NCI-H1436 treated with DMSO at 0.1 percent for 48 hours (cell line): ENCODE measurements at places on chromosomes 6 and 20.

DNA sequence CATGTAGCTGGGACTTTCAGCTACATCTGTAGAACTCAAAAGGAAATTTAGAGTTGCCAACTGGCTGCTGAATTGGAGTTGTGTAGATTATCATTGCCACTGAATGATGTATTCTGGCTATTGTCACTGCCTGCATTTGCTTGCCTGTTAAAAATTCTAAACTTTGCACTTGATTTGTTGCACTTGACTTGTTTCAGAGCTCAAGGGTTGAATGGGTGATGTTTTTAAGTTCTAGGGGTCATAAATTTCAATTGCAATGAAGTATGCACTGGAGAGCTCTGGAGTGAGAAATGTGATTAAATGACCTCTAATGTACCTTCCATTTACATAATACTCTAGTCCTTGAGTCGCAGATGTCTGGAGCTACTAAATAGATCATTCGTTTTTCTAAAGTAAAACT lies 102.4 kb downstream of the TNFRSF21 start:
- no peak for DNase-seq

DNA sequence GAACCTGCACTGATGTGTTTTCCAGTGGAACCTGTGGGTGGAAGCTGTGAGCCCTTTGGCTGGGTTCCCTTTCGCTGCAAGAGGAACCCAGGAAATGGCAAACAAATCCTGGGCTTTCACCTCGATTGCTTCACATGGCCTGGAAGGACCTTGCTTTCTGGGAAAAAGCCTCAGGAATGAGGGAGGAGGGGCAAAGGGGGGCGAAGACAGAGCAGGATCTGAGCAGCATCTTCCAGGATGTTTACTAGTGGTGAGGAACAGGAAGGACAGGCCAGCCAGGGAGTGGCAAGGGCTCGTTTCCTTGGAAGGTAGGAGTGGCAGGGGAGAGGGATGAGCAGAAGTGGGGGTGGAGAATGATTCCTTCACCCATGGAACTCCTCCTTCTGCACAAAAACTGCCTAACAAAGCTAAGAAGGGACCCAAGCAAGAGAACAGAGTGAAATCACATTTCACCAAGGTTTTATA lies 5.9 kb downstream of the SLC2A10 start:
- DNase-seq: no peak

DNA sequence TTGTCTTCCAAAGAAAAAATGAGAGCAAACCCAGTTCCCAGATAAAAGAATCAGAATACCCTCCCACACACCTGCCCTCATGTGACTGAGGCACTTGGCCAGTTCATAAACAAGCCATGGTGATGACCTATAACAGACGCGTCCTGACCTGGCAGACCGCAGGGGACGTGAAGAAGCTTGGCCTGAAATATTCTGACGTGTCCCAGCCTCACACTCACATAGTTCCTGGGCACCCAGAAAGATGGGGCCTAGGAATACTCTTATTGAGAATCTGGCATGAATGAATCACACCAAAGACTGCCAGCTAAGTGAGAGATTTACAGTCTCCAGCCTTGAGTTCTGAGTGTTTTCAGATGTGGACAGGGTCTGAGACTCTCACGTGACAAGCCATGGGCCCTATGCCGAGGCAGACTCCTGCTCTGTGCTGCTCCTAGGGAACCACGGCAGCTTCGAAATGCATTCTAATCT lies 17.2 kb upstream of the MAP3K4 start:
- no peak for DNase-seq

GRCh38 chr20:57114290-57115005 lies 152.0 kb downstream of the BMP7 start:
- DNase-seq: no peak

- no peak for DNase-seq
Observed at GRCh38 chr6:91573826-91574416, 987.0 kb upstream of the MAP3K7 start.

DNA sequence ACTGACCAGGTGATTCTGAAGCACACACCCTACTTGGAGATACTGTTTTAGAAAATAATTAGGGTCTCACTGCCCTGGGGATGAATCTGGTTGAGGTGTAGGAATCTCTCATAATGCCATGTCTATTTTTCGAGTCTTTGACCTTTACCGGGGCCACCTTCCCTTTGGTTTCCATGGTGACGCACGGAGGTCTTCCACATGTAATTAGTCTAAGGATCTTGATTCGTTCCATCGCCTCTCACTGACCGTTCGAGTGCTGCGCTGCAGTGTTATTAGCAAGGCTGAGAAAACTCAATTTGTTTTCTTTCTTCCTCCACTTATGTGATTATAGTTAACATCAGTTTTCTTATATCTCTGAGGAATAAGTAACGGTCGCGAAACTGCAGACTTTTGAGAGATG lies 144.3 kb upstream of the SPACA1 start:
- DNase-seq: no peak

DNA sequence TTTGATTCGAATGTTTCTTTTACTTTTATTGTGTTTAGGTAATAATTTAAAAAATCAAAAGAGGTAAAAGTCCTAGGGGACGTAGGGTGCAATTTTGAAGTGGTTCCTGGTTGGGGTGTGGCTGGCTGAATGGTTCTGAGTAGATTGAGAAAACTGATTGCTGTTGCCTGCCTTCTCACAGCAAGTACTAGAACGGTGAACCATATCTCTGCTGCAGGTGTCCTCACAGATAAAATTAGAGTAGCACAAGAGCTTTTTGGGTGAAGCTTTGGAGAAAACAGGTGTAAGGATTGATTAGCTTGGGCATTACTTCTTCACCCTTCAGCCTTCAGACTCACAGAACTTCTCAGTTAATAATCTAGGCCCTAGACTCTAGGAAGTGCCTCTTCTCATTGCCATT lies 19.8 kb upstream of the GJA10 start:
- no peak for DNase-seq

DNA sequence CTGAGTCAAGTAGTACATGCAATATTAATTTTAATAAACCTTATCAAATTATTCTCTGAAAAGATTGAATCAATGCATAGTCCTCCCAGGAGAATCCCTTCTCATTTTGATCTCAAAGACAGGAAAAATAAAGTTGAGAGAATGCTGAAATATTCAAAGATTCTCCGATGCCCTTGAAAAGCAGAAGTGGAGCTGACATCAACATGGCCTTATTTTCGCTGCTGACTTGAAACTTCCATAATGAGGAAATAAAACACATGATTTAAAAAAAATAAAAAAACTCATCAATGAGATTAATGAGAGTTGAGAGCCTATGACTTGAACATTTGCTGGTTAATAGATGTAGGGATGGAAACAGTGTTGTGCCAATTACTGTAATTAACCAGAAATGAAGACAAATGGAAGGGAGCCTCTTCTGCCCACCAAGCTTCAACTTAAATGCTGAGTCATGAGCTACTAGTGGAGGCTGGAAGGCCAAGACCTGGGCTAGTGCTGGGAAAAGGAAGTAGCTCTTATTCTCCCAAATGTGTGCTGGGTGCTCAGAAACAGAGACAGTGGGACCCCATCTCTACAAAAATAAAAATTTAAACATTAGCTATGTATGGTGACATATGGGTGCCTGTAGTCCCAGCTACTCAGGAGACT lies 139.9 kb downstream of the BFSP1 start:
- no peak for DNase-seq

- DNase-seq: no peak
Observed at GRCh38 chr6:32244946-32245398, 21.1 kb upstream of the NOTCH4 start.

GRCh38 chr6:4620284-4621151 lies 155.7 kb upstream of the CDYL start:
- no peak for DNase-seq

DNA sequence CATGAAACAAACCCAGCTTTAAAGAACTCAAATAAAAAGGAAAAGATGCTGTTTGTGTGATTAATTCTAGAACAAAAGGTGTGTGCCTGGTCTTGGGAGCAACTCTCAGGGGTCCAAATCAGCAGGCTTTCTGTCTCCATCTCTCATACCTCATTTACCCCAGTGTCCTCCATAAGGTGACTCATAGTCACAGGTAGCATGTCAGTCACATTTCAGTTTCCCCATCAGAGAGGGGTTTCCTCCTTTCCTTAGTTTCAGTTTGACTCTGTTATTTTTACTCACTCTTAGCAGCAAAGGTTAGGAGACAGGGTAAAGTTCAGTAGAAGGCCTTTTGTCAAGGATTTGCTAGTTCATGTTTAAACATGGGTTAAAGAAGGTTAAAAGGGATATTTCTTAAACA lies 46.2 kb downstream of the OGFRL1 start:
- no peak for DNase-seq

DNA sequence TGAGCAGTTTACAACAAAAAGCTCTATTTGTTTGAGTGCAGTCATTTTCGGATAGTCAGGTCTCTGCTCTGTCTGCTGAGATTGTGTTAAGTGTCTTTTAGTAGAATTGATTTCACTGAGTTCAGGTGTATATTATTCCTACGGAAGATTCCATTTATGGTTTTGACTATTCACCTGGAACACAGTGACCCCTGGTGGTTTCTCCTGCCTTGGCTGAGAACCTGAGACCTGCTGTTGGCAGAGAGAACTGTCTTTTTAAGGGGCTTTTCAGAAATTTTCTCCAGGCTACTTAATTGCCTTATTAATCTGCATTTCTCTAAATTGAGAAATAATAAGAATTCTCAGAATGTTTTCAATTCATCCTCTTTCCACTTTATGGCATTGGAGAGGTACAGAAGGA lies 508.0 kb downstream of the TBC1D32 start:
- no peak for DNase-seq

DNA sequence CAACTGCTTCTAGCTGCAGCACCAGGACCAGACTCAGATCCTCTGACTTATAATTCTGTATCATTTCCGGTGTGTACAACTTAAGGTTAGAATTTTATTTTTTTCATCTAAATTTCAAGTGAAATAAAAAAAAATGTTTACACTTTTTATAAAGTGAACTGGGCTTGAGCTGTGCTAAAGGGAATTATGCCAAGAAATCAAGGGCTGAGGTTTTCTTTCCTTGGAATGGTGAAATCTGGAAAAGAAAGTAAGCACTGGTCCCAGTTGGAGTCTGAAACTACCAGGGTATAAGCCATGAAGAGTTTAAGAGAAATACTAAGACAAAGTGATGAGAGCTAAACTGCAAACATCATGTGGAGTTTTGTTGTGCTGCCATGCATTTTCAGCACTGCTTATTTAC lies 21.7 kb upstream of the FYN start:
- DNase-seq: no peak

DNA sequence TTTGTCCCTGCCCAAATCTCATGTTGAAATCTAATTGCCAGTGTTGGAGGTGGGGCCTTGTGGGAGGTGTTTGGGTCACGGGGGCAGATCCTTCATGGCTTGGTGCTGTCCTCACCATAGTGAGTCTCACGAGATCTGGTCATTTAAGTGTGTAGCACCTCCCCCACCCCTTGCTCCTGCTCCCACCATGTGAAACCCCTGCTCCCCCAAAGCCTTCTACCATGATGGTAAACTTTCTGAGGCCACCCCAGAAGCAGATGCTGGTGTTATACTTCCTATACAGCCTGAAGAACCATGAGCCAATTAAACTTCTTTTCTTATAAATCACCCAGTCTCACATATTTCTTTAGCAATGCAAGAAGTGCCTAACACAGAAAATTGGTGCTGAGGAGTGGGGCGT lies 19.9 kb upstream of the THBS2 start:
- no peak for DNase-seq

- DNase-seq: no peak
Observed at GRCh38 chr6:17099401-17100059, 2.3 kb upstream of the STMND1 start.

DNA sequence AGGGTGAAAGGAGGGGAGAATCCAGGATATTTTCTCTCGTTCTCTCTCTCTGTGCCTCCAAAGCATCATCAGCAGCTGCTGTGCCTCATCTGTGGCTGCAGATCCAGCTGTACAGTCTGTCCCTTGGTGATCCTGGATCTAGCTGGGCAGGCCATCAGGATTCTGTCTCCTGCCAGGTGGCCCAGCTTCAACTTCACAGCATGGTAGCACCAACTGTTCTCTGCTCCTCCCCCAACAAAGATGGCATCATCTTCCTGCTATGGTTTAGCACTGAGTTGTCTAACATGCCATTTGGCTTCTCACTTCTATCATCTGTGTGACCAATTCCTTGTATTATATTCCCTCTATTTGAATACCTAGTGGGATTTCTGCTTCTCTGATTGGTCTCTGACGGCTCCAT lies 28.6 kb upstream of the ARFGEF2 start:
- DNase-seq: no peak

DNA sequence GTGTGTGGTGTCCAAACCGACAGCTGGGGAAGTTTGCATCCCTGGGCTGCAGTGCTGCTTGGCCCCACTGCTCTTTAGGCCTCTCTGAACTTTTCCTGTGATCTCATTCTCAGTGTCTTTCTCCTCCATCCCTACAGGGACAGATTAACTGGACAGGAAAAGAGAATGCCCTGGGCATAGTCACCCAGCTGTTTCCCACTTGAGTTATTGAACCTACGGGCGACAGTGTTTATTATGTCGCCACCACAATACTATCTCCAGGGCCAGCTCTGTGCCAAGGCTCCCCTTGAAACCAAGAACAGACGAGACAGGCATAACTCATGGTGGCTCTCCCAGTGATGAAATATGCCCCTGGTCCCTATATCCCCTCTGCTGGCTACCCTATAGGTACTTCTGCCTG lies 147.8 kb upstream of the EPHA7 start:
- no peak for DNase-seq

DNA sequence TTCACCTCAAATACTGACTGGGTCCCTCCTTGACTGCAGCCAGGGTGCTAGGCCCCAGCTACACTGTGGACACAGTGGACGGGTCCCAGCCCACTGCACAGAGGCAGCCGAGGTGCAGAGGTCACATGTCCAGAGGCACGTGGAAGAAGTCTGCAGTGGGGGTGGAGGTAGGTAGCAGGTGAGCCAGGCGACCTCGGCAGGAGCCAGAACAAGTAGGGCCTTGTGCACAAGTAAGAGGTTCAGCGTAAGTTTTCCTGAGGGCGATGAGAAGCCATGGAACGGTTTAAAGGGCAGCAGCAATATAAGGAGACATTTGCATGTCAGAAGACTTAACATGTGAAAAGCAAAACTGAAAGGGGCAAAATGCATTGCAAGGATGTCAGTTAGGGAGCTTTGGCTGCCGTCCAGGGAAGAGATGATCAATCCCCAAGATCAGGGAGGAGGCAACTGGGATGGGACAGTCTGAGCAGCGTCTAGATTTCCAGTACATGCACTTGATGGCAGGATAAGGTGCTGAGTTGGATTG lies 49.7 kb upstream of the SNX9 start:
- DNase-seq: no peak

DNA sequence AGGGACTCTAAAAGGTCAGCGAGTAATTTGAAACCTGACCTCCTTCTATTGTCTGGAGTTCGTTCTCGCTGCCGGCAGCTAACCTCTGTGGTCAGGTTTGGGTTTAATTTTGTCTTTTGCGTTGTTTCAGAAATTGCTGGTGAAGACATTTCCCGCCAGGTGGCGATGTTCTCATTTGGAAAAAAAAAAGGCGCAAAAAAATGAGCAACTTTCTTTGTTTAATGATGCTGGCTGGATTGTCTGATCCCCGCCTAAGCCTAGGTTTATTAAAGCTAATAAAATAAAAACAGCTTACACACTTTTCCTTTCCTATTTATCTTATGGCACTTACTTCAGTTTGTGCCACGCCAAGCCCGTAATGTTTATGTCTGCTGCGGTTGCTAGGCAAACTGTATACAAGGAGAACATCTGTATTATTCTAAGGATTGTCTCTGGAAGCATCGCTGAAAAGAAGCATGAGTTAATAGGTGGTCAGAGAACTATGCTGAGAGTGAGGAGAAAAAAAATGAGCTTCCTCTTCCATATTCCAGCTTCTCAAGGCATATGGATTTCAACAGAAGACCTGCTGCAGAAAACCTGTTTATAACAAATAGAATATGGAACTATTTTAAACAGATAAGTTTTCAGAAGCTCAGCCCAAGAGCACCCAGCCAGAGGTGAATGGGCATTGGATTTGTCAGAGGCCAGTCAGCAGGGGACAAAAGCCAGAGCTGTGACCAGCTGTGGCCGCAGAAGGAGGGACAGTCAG lies 205.7 kb downstream of the DOK5 start:
- no peak for DNase-seq
